KG1 (cell line): ENCODE measurements at places on chromosomes 1 and 21.

- no peak for DNase-seq
Measured at GRCh38 chr1:243742819-243743218, 107.2 kb downstream of the AKT3 start.

DNA sequence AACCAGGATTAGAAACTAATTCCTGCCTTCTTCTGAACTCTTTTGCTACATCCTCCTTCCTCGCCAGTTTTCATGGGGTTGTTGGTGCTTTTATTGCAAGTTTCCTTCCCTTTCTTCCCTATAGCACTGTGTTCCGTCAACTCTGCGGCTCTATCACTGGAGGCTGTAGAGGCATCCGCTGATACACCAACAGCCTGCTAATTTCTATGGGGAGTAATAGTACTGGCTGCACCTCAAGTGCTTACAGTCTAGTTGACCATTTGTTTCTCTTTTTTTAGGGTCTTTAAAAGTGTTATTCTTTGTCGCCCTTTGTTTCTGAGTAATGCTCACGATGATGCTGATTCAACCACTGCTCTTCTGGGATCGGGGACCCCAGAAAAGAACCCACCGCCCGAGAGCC, 746 bp downstream of the MIS18A start:
- DNase-seq: peak; percentile 16

- DNase-seq: no peak
Measured at GRCh38 chr21:24470852-24471251, 1136.4 kb downstream of the MRPL39 start.

GRCh38 chr1:30789388-30790255, 32.0 kb upstream of the LAPTM5 start:
- no peak for DNase-seq

DNA sequence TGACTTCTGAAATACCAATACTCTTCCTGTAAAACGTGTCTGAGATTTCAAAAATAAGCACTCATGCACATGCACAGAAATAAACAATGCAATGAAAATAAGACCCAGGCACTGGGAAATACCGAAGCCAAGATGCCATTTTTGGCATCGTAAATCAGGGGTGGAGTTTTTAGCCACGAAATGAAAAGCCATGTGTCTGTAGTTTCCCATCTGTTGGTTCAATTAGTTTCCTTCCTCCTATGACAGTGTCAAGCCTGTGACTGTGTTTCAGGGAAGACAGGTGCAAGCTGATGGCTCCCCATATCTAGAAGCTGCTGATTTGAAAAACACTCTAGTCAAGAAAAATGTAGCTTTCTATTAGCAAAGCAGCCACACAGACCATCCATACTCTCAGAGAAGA, 480.4 kb upstream of the CAMK1G start:
- no peak for DNase-seq

DNA sequence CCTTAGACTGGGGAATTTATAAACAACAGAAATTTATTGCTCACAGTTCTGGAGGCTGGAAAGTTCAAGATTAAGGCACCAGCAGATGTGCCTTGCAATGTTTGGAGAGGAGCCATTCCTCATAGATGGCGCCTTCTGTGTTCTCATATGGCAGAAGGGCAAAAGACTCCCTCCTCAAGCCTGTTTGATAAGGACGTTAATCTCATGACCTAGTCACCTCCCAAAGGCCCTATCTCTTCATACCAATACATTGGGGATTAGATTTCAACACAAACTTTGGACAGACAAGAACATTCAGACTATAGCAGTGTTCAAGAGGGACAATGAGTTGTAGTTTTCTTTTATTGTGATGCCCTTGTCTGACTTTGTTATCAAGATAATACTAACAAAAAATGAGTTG, 34.3 kb downstream of the PSMG1 start:
- DNase-seq: no peak

- DNase-seq: no peak
Measured at GRCh38 chr1:53090227-53091147, 28.5 kb downstream of the PODN start.
